ENCODE measurements at places on chromosomes 7 and 10.

GRCh38 chr7:150956395-150957132 is 21.6 kb downstream of the KCNH2 start:
- DNase-seq = no peak

DNA sequence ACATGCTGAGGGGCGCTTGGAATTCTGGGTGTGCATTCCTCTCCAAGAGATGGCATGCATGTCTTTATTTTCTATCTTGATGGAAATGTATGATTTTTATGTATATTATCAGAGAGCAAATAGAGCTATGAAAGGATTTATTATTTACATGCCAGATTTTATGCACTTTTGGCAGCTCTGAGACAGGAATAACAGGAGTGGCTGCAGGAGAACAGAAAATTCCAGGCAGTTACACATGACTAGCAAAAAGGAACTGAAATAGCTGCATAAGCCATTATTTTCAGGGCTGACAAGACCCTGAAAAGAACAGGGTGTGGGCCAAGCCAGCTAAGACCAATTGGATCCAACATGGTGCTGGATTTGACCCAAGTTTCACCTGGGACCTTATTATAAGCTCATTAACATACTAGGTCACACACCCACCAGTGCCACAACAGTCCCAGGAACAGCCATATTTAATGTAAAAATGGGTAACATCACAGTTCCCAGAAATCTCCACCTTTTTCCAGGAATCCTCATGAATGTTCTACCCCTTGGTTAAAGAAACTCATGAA is 43.2 kb upstream of the ACSL5 start:
- DNase-seq = no peak

DNA sequence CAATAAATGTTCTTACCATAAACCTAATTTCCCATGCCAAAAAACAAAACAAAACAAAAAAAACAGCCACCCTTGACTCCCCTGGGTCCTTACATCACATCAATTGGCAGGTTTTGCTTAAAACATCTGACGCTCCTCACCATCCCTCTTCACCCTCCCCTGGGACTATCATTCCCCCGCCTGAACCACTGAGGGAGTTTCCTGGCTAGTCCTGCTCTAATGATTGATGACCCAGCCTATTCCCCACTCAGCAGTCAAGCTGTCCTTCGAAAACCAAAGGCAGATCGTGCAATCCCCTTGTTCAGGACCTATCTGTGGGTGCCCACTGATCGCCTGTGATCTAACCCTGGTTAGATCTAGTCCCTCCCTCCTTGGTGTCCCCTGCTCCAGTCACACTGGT is 11.2 kb upstream of the FRMPD2 start:
- no peak for DNase-seq

DNA sequence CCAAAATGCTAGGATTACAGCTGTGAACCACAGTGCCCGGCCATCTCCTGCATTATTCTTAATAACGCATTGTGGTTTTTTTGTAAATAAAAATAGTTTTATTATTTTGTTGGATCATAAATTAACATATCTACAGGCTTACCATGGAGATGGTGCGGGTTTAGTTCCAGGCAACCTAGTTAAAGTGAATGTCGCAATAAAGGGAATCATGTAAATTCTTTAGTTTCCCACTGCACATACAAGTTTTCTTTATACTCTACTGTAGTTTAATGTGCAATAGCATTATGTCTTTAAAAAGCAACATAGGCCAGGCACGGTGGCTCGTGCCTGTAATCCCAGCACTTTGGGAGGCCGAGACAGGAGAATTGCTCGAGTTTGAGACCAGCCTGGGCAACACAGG is 2.4 kb downstream of the PRKRIP1 start:
- no peak for DNase-seq

DNA sequence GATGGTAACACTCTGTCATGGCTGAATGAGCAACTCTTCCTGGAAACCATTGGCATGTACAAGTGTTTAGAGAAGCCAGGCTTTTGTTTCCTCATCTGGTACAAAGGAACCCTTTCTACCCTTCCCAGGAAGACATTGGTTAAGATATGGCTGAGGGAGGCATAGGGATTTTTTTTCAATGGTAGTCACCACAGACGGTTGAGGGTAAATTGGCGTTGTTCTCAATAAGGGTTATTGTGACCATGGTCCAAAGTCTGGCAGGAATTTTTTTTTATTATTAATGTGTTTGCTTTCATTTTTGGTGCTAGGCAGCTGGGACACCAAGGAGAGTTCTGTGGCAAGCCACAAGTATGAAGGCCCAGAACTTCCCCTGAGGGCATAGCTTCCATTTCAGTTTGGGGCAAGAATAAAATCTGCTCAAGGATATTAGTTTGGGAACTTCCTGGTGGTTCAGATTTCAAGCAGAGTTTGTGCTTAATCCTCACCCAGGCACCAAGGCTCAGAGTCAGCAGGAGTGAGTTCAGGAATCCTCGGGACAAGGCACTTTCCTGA is at the start of gene PLEKHS1:
Gene PLEKHS1, plus strand, starts transcription at position 502 of the 552 bp plus-strand sequence. CDS start 3,596 bp downstream, outside the sequence.
- no peak for DNase-seq

DNA sequence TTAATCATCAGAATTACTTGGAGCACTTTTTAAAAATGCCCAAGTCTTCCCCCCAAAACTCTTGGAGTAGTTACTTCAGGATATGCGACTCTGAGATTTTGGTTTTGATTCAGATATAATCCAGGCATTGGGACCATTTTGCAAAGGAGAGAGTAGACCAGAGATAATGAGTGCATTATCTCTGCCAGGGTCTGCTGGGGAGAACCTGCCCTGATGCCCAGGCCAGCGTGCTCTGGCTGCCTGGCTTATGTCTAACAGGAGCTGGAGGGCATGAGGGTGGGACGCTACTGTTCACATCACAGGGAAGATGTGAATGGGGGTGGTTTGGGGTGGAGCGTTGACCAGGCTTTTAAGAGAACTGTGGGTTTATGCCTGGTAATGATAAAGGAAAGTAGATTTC is 336.2 kb downstream of the DPP6 start:
- DNase-seq = no peak

DNA sequence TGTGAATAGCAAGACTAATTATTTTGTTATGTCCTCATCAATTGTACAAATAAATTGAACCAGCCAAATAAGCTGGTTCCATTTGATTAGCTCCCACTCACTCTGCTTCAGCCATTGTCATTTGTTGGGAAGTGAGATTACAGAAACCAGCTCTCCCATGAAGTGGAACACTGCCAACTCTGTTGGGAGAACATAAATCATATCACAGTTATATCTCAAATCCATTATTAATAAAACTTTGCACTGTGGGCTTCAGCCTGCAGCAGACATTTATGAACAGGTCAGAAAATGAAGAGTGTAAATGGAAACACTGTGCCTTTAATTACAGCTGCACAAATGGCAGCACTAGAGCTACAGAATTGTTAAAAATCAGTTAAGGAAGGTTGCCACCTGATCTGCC is 46.7 kb upstream of the TEX47 start:
- no peak for DNase-seq

- no peak for DNase-seq
Observed at GRCh38 chr7:11026452-11027359, 53.0 kb downstream of the PHF14 start.

- no peak for DNase-seq
Observed at GRCh38 chr10:83952314-83952713, 187.0 kb upstream of the GHITM start.

- peak; percentile 58 for DNase-seq
Observed at GRCh38 chr7:618539-619367, 99.1 kb upstream of the PDGFA start.

Data from pons (tissue), 1 donor.